ENCODE measurements at places on chromosomes 13 and 19.

DNA sequence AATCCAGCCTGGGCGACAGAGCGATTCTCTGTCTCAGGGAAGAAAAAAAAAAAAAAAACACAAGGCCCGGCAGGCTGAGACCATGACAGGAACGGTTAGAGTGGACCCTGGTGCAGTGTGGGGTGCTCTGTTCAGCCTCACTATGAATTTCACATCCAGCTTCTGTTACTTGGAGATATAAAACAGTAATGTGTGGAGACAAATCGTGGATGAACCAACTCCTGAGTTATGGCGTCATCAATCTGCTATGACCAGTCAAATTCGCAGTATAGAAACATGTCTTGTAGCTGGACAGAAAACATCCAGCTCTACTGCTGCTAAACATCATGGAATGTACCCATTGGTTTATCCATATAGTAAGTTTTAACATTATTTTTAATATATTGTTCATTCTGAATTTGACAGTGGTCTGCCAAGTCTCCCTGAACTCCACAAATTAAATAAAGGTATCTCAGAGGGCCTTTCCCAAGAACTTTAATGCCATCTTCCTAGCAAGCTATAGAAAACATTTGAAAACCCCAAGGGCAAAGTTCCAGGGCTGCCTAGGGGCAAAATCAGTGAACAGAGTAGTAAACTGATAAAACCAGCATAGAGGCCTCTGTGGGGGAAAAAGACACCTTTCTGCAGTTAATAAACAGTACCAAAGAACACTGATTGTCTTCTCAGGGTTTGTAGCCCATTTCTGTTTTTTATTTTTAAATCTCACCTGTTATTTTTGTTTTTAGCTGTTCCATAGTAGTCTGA lies 75.8 kb downstream of the LRCH1 start:
- no peak for DNase-seq

GRCh38 chr13:109778102-109778542 lies 8.3 kb downstream of the IRS2 start:
- DNase-seq, result peak; percentile 54

DNA sequence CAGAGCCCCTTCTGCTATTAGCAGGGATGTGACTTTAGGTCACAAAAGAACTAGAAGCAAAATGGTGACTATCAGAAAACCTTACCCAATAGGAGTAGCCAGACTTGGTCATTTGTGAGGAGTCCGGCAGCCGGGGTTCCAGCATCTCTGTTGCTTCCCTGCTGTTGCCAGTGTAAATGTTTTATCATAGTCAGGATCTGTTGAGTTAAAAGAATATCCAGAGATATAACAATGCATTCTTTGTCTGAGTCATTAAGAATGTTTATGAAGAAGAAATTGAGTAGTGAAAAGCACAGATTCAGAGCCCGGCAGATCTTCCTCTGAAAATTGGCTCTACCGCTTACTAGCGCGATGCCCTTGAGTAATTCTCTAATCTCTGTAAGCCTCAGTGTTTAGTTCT lies 84.2 kb downstream of the COL4A2 start:
- no peak for DNase-seq

DNA sequence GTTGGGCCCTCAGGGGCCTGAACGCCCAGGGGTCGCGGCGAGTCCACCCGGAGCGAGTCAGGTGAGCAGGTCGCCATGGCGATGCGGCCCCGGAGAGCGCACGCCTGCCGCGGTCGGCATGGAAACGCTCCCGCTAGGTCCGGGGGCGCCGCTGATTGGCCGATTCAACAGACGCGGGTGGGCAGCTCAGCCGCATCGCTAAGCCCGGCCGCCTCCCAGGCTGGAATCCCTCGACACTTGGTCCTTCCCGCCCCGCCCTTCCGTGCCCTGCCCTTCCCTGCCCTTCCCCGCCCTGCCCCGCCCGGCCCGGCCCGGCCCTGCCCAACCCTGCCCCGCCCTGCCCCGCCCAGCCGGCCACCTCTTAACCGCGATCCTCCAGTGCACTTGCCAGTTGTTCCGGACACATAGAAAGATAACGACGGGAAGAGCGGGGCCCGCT lies at the start of gene CCNA1:
CCNA1 (plus strand) TSS at position 390 of the 439 bp plus-strand sequence. CDS start 562 bp downstream, outside the sequence.
- DNase-seq, result no peak

- DNase-seq, result peak; percentile 40
Measured at GRCh38 chr19:48415395-48415794, 21.9 kb downstream of the GRIN2D start.

GRCh38 chr19:52533901-52534300 lies 6.4 kb downstream of the ZNF808 start:
- DNase-seq, result no peak

DNA sequence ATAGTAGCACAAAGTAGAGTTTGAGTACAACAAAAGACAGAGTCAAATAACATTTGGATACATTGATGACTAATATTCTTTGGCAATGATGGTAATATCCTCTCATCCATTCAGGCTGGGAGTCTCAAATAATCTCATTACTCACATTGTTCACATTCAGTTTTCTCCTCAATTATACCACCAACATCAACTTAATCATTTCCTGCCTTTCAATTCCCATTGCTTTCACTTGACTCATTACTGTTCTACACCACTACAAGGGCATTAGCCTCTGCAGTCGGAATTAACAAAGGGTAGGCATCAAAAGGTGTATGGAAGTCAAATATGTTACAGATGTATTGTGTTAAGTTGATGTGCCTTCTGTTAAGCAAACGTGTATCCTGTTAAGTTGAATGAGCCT lies 518.4 kb upstream of the SLITRK1 start:
- DNase-seq, result no peak

- no peak for DNase-seq
Measured at GRCh38 chr19:44718441-44719261, 19.7 kb downstream of the CEACAM16 start.

- no peak for DNase-seq
Measured at GRCh38 chr19:18866800-18867123, 29.2 kb downstream of the CERS1 start.

Measured in NCI-H526 treated with DMSO at 0.1 percent for 48 hours (cell line).